ENCODE measurements at places on chromosomes 7 and 10.

GRCh38 chr7:136036336-136036735, 59.2 kb upstream of the MTPN start:
- DNase-seq, result no peak

GRCh38 chr7:21191321-21192073, 236.4 kb upstream of the SP4 start:
- no peak for DNase-seq

- DNase-seq, result no peak
Measured at GRCh38 chr10:29210266-29210868, 78.5 kb upstream of the LYZL1 start.

DNA sequence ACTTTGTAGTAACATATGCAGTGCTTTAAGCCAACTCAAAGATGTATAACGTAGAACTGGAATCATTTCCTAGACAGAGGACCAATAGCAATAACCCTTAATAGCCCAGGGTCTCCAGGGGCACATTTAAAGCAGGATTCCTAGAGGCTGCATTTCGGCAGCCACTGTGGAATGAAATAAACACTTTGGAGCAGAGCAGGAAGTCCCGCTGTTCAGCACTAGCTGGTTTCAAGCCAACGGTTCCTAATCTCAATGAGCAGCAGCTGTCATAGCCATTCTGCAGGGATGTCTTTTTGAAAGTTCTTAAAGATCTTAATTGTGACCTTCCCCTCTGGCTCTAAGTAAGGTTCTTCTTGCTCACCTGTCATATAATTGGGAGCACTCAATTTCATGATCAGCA, 18.4 kb upstream of the MACROH2A2 start:
- DNase-seq, result peak; percentile 38

GRCh38 chr7:29641651-29642050, 78.0 kb downstream of the PRR15 start:
- DNase-seq, result no peak

DNA sequence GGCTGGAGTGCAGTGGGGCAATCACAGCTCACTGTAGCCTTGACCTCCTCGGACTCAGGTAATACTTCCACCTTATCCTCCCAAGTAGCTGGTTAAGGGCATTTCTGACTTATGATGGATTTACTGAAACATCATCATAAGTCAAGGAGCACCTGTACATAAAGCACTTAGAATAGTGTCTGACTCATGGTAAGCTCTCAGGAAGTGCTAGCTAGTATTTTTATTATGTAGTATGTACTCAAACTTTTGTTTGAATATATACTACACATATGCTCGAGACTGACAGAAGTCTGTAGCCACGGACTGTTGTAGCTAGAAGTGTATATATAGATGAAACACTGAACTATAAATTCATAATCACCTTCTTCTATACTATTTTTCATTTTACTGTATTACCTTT, 107.5 kb upstream of the DNAJB12 start:
- DNase-seq, result no peak

- no peak for DNase-seq
Measured at GRCh38 chr7:75835688-75836285, 22.2 kb upstream of the CCL24 start.

DNA sequence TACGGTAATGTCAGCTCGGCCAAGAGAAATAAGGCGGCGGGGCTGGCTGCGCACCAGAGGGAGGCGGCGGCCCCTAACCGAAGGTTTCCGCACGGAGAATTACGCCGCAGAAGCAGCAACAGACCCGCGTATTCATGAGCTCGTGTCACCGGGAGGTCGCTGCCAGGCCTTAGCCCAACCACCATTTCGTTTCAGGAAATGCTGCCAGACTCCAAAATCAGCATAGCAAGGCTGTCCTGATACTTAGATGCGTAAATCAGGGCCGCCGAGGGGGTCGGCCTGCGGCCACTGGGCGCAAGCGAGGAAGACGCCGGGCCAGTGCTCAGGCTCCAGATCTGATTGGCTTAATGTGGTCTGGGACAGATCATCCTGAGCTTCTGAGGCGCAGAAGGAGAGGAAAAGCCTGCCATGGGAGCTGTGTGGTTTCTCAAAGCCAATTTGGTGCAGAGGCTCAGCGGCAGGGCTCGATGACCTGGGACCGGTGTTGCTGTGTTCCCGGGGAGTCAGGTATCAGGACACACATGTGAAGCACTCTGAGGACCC, 247.9 kb downstream of the BAMBI start:
- no peak for DNase-seq

- DNase-seq, result no peak
Measured at GRCh38 chr10:43890124-43890523, 241.4 kb upstream of the ZNF32 start.

DNA sequence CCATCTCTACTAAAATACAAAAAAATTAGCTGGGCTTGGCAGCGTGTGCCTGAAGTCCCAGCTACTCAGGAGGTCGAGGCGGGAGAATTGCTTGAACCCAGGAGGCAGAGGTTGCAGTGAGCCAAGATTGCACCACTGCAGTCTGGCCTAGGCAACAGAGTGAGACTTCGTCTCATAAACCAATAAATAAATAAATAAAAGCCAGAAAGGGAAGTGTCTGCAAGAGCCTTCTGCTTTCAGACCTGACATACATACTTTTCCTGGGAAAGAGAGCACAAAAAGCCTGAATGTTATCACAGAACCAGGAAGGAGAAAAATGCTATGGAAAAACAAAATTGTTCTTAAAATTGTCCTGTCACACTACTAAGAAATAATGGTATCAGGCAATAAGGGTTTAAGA, 4.1 kb upstream of the KIF5B start:
- no peak for DNase-seq

- no peak for DNase-seq
Measured at GRCh38 chr10:132615341-132616169, 78.0 kb downstream of the INPP5A start.

DNA sequence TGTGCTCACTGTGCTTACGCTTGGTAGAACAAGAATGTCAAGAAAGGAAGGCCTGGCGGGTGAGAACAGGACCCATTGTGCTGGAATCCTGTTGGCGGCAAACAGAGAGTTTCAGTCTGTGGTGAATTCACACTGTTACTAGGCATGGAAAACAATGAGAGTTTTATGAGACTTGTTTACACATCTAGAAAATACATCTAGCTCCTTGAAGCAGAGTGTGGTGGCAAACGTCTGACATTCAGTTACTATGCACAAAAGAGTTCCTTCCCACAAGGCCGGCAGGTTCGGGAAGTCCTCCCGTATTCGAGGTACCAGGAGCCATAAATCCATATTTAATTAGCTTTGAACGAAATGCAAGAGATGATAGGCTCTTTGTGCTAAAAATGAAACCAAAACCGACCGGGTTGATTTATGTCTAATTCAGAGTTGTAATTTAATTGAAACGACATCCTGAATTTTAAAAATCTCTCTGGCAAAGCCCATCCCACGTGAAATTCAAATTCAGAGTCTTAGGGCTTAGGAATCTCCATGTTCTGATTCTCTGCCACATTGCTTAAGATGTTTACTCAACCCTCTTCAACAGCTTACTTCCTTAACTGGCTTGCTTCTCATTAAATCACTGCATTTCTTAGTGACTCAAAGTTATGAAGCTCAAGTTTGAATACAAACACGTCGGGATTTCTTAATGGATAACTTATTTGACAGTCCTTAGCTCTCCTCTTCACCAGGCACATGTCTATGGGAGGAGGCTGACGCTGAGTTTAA, 299.9 kb upstream of the PITRM1 start:
- no peak for DNase-seq

- DNase-seq, result no peak
Measured at GRCh38 chr7:138000081-138000701, 1.7 kb downstream of the CREB3L2 start.

GRCh38 chr7:147829016-147829415, 761.5 kb upstream of the C7orf33 start:
- no peak for DNase-seq

DNA sequence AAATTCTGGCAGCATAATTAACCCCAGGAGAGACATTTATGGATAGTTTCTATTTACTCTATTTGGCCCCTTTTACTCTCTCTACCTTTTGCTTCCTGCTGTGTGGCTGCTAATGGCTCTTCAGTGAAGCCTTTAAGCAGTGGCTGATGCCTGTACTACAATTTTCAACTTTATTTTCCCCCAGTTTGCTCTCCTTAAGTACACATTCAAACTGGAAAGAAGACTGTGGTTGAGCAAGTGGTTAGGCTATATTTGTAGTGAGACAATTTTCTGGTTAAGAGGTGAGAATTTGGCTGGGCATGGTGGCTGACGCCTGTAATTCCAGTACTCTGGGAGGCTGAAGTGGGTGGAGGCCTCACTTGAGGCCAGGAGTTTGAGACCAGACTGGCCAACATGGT, 8.5 kb upstream of the RSBN1L start:
- no peak for DNase-seq

- no peak for DNase-seq
Measured at GRCh38 chr7:17910377-17910776, 29.9 kb downstream of the SNX13 start.

- no peak for DNase-seq
Measured at GRCh38 chr10:132291826-132292225, 15.9 kb downstream of the STK32C start.

DNA sequence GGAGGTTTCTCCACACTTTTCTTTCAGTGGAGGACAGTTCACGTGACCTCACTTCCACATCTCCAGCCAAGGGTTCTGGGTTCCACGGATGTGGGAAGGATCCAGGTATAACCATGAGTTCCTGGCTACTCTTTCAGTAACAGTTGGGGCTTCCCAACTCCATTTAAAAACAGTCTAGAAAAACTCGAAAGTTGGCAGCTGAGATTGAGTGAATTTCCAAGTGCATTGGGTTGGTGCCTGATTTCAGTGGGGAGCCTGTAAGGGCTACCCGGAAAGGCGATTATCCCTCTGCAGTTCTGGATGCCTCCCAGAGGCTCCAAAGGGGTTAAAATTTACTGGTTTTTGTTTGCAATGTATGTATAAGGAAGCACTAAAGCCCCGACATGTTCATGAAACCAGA, 24.3 kb downstream of the LHFPL3 start:
- DNase-seq, result no peak

DNA sequence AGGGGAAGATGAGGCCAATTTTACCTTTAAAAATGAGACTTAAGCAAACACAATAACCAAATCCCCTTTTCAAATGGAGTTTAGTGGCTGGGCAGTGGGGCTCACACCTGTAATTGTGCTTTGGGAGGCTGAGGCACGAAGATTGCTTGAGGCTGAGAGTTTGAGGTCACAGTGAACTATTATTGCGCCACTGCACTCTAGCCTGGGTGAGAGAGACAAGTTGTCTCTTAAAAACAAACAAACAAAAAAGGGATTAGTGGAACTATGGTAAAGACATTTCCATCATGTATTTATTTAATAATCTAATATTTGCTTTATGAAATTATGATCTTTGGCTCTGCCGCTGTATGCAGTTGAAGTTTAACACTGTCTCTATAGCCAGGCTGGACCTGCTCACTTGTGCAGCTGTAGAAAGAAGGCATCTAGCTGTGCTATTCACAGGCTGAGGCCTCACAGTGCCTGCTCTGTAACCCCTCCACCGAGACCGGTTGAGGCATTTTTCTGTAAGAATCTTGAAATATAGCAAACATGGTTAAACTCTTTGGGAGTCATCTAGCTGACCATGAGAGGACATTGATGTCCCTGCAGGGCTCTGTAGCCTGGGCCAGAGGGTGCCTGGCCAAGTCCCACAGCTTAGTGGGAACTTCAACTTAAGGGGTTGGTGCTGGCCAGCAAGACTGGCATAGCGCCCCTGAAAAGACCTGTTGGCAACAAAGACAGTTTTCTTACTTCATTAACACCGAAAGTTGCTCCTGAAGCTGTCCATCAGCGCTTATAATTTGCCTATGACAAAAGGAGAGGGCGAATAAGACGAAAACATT, 131.8 kb downstream of the BMPER start:
- no peak for DNase-seq

DNA sequence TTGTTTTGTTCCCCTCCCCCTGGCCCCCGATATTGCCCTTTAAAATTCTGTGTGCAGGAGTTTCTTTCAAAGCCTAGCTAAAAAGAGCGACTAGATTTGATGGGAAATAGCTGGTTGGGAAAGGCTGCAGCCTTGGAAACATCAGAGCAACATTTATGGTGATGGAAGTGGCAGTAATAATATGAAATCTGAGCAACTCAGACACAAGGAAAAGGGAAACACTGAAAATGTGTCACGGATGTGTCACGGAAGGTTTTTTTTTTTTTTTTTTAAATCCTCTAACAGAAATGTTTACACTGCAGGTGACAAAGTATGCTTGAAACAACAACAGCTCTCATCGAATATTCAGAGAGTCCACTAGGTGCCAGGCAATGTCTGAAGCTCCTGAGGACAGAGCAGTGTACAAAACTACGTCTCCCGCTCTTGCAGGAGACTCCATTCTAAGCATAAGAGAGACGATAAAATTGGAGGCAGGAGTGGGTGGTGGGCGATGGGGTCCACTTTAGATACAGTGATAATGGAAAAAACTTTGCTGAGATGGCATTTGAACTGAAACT, 143.0 kb downstream of the RSU1 start:
- no peak for DNase-seq

DNA sequence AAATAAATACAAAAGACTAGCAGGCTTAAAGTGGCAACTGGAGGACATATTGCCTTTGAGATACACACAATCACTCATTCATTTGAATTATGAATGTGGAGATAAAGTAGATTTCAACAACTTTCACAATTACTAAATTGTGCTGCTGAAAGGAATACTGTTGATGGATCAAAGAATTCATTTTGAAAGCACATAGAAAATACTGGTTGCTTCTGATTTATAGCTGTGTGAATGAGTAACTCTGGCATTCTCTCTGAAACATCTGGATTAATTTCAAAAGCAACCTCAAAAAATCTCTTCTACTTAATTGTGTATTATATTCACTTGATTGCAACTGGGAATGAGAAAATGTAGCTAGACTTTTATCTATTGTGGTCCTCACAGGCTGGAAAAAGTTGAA, 397.6 kb downstream of the THSD7A start:
- no peak for DNase-seq

- no peak for DNase-seq
Measured at GRCh38 chr10:50631052-50631451, 7.3 kb upstream of the SGMS1 start.
